ENCODE measurements at places on chromosomes 16 and 17. TPM values are rescaled to one million over a fixed set of nuclear protein-coding genes. Genes with fewer than 3 reads are reported as not detected.

USP36 gene
- total RNA-seq, result 21.6 TPM

PAGR1 gene
- total RNA-seq, result 63.4 TPM

CACNG3 gene
- not detected for total RNA-seq

SLC9A5 gene
- total RNA-seq, result 1.3 TPM

GRN gene
- total RNA-seq, result 235 TPM

CA10 gene
- total RNA-seq, result not detected

APOBR gene
- total RNA-seq, result not detected

NGFR gene
- 40.2 TPM for total RNA-seq

CSH2 gene
- not detected for total RNA-seq

CASKIN1 gene
- total RNA-seq, result 0.06 TPM

TEKT5 gene
- not detected for total RNA-seq

GRCh38 chr16:56252835-56253234, 61.5 kb downstream of the GNAO1 start:
- DNase-seq, result no peak

- DNase-seq, result no peak
Measured at GRCh38 chr16:48383009-48383876, 2.0 kb downstream of the SIAH1 start.

- DNase-seq, result no peak
Measured at GRCh38 chr17:1545618-1546017, 17.0 kb downstream of the PITPNA start.

DNA sequence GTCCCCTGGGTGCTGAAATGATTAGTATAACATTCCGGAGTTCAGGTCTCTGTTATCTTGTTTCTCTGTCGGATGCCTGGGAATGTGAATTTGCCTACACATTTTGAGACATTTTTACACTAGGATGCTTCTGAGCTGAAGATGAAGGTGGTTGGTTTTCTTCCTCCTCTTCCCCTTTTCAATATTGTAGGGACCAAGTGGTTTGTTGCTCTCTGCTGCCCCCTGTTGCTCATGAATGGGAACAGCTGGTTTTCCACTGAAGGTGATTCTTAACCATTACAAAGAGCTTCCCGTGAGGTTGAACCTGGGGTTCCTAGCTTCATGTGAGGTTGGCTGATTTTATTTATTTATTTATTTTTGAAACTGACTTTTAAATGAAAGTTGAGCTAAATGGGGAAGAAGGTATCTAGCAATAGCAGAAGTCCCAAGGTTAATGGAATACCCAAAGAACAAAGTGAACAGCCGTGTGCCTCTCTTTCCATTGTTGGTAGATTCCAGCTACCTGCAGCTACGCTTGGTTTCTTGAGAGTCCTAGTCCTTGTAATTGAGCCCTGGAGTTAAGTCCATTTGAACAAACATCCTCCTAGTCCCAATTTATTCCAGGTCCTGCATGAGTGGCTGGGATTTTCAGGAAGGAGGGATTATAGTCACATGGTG, 983.9 kb upstream of the EEF2KMT start:
- no peak for DNase-seq

GRCh38 chr17:3019761-3020160, 43.6 kb downstream of the OR1D5 start:
- DNase-seq, result no peak

- no peak for DNase-seq
Measured at GRCh38 chr16:57721356-57722209, 14.0 kb upstream of the KATNB1 start.

DNA sequence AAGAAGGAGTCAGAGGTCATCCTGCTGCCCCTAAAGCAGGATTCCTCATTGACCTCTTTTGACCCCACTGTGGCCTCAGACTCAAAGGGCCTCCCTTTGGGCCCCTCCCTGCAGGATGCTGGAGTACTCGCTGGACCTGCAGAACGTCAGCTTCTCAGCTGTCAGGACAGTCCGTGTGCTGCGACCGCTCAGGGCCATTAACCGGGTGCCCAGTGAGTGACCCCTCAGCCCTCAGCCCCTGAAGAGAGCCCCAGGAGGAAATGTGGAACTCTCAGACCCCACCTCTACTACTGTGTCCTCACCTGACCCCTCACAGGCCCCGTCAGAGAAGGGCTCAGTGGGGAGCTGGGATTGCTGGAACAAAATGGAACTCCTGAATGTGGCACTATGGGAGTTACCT, 9.1 kb downstream of the CACNA1G start:
- no peak for DNase-seq

DNA sequence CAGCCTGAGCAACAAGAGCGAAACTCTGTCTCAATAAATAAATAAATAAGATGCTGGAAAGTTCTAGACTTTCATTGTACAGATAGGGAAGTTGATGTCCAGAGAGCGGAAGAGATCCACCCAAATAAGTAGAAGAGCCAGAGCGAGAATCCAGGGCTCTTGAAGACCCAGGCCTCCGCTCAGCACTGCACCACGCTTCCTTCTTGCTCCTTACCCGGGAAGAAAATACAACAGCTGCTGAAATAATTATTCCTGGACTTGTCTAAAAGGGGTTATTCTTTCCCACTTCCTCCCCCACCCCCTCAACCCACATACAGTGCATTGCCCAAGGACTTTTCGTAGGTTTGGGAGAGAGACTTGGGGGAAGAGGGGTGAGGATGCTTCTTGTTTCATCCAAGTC, 26.7 kb downstream of the CDK5RAP3 start:
- DNase-seq, result peak; percentile 38

DNA sequence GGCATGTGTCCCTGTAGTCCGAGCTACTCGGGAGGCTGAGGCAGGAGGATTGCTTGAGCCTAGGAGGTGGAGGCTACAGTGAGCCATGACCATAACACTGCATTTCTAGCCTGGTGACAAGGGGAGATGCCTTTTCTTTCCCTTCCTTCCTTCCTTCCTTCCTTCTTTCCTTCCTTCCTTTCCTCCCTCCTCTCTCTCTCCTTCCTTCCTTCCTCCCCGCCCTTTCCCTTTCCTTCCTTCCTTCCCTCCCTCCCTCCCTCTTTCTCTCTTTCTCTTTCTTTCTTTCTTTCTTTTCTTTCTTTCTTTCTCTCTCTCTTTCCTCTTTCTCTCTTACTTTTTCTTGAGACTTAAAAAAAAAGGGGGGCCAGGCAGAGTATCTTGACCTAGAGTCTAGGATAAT, 3.1 kb upstream of the CEP20 start:
- DNase-seq, result no peak

- DNase-seq, result no peak
Measured at GRCh38 chr16:84373907-84374489, 5.7 kb downstream of the ATP2C2 start.

DNA sequence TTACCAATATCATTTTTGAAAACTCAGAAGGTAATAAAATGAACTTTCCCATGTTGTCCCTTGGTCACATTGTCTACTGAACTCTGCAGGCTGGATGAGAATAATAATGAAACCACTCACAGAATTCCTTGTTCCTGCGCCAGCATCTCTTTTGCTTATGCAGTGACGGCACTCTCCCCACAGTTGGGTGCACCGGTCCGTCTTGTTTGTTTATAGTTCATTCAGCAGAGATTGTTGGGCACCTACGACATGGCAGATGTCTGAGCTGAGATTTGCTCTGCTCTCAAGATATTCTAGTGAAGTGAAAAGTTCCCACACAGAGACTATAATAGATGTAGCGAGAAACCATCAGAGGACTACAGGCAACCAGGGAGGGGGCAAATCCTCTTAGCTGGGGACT, 375.7 kb upstream of the CDH11 start:
- DNase-seq, result no peak

DNA sequence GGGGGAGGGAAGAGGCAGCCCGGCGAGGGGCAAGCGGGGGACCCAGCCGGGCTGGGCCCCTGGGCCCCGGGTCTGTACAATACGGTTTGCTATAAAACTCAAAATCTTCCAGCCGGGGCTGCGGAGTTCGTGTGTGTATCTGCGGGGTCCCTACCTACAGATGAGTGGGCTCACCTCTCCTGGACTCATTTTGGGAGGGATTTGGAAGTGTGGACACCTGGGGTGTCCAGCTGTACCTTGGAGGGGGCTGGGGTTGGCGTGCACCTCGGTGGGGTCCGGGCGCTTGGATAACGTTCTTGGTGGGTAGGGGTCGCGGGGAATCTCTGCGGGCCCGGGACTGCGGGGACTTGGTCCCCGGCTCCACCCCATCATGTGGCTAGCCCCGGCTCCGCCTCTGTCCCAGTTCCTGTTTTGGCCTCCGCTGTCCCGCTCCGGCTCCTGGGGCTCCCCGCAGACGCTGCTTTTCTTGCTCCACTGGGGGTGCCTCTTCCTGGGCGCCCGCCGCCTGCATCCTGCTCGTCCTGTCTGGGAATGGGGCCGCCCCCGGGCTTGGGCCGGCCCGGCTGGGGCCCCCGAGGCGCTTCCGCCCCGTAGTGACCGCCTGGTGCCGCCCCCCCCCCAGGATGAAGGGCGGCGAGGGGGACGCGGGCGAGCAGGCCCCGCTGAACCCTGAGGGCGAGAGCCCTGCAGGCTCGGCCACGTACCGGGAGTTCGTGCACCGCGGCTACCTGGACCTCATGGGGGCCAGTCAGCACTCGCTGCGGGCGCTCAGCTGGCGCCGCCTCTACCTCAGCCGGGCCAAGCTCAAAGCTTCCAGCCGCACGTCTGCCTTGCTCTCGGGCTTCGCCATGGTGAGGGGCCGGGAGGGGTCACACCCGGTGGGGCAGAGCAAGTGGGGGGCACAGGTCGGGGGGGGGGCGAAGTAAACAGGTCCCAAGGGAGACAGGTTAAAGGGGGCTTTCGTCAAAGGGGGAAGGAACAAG, at the start of gene ORAI3:
Gene ORAI3, plus strand, starts transcription at position 402 of the 983 bp plus-strand sequence. Its CDS starts 222 bp downstream, at position 624.
- peak; percentile 68 for DNase-seq

DNA sequence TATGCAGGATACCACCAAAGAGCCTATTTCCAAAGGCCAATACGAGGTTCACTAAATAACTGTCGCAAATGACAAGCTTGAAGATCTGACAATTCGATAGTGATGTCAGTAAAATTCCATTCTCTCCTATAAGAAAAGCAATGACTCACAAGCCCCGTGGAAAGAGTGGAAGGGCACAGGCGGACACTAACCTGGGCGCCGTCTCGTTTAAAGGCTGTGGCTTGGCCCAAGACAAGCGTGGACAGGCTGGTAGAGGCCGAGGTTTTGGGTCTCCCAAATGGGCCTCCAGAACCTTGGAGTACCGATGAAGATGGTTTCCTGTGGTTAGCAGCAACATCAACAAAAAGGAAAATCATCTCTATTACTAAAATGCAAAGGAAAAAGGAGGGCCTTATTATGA, 16.5 kb upstream of the SLC38A8 start:
- DNase-seq, result no peak

GRCh38 chr17:81878294-81878693, 7.2 kb upstream of the ARHGDIA start:
- no peak for DNase-seq

DNA sequence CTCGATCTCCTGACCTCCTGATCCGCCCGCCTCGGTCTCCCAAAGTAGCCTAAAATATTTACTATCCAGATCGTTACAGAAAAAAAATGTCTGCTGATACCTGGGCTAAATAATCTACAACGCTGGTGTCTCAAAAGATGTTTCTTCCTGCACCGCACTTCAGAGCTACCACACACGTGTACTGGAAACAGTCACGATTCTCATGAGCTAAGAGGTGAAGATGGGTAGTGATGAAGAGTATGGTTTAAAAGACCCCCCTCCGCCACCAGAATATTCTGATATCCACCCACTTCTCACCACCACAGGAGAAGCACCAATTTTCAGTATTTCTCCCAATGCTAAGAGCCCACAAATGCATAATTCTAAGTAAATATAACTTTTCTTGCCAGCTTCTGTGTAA, 50.2 kb downstream of the SMG6 start:
- no peak for DNase-seq
